Hematopoietic multipotent progenitor cell treated with erythropoietin and hydrocortisone succinate and interleukin-3 and kit ligand, for 8 days (in vitro differentiated cells): ENCODE measurements at places on chromosomes 11 and 22.

- no peak for DNase-seq
Measured at GRCh38 chr11:5701055-5701577, 11.5 kb downstream of the TRIM22 start.

DNA sequence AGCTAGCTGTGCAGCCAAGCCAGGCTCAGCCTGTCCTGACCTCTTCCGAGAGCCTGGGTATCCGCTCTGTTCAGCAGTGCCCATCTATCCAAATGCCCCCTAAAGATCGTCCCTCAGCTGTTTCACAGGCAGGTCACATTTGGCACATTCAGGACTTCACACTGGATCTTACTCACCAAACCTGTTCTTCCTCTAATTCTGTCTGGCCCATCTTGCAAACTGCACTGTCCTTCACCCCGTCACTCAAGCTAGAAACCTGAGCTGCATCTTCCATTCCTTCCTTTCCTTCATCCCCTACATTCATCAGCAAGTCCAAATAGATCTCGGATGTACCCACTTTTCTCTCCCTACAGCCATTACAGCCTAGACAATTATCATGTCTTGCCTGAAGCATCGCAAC lies 60.7 kb upstream of the CSNK2A3 start:
- no peak for DNase-seq

DNA sequence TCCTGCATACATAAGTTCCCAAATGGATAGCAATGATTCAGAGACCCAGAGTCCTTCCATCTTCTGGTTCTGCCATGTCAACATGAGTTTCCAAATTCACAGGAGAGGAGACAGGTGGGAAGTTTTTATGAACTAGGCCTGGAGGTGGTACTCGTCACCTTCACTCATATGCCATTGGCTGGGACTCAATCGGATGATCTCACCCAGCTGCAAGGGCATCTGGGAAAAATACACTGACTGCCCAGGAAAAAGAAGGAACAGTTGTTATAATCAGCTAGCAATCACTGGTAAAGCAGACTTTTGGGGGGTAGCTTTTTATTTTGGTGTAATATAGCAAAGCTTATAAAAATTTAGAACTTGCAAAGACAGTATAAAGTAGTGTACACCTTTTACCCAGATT lies 83.9 kb downstream of the OTOG start:
- DNase-seq, result no peak

DNA sequence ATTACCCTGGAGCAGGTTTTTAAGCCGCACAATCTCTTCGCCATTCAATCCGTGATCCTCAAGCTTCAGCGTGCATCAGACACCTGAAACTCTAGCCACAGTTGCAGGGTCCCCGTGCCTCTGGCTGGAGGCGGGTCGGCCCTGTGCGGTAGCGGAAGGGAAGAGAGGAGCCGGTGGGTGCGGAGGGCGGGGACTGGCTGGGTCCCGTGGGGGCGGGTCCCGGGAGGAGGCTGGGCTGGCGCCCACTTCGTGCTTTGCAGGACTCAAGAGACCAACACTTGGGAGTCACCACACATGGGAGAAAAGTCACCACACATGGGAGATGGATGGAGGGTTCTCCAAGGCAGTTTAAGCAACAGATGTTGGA lies 772 bp downstream of the C22orf15 start:
- DNase-seq, result no peak

- no peak for DNase-seq
Measured at GRCh38 chr11:1194977-1195681, 27.7 kb upstream of the MUC5B start.

GRCh38 chr22:18145676-18146388 lies 4.1 kb upstream of the USP18 start:
- no peak for DNase-seq
